ENCODE measurements at places on chromosomes 6 and 20.

- peak; percentile 82 for DNase-seq
Measured at GRCh38 chr6:34484899-34485298, 19.0 kb downstream of the PACSIN1 start.

- no peak for DNase-seq
Measured at GRCh38 chr6:148272597-148272996, 70.0 kb upstream of the SASH1 start.

GRCh38 chr6:15239616-15240364 lies 6.1 kb upstream of the JARID2 start:
- no peak for DNase-seq

GRCh38 chr6:139473731-139474130 lies 99.3 kb upstream of the CITED2 start:
- no peak for DNase-seq

DNA sequence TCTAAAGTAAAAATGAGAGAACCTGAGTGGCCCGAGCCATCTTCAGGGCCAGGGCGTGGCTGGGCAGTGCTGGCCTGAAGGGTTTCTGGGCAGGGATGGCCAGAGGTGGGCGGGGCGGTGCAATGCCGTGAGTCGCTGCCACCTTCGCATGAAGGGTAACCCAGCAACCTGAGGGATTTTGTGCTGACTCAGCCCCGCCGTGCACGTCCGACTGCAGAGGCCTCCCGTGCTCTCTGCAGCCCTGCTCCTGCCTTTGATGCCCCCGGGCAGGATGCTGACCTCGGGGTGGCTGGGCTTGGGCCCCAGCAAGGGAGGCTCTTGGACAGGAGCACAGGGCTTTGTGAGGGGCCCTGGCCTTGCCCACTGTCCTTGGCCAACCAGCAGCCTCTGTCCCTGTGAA lies 81.7 kb upstream of the GATA5 start:
- DNase-seq, result peak; percentile 48
